RPMI8226 (cell line): ENCODE measurements at places on chromosomes 13 and 19.

GRCh38 chr19:44540736-44541135, 11.3 kb upstream of the CEACAM20 start:
- DNase-seq, result no peak

GRCh38 chr13:93029536-93029935, 197.1 kb upstream of the GPC6 start:
- DNase-seq, result no peak

DNA sequence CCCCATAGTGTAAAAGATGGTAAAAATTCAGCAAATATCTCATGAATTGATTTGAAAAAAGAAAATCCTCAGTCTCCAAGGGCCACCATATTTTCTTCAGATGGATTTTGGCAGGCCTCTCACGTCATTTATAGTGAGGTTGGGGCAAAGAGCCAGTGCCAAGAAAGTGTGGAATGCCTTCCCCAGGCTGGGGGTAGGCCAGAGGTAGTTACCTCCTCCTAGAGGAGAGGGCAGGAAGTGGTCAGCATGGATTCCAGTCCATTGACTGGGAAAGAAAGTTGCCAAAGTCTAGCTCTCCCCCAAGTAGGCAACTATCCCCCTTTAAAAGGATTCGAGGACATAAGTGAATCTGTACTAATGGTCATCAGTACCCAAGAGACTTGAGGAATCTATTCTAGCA, 68.4 kb upstream of the KCTD4 start:
- no peak for DNase-seq

GRCh38 chr13:40130871-40131636, 475.6 kb downstream of the COG6 start:
- no peak for DNase-seq

DNA sequence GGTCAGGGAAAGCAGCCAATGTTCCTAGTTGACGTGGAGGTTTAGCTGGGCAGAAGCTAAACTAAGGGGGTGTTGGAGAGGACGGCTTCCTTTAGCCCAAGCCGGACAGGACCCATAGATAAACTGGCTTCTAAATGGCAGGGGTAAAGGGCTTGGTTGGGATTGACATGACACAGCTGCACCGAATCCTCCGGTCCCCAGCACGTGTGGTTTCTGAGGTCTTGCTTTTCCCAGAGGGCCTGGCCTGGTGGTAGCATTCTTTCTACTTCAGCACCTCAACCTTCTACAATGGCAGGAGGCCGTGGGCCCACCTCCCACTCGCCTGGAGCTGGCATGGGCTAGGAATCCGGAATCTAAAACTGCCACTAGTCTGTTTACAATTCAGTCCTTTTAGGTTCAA, 163.0 kb downstream of the FGF9 start:
- DNase-seq, result no peak

- DNase-seq, result no peak
Measured at GRCh38 chr13:76887076-76887563, 915 bp upstream of the KCTD12 start.

DNA sequence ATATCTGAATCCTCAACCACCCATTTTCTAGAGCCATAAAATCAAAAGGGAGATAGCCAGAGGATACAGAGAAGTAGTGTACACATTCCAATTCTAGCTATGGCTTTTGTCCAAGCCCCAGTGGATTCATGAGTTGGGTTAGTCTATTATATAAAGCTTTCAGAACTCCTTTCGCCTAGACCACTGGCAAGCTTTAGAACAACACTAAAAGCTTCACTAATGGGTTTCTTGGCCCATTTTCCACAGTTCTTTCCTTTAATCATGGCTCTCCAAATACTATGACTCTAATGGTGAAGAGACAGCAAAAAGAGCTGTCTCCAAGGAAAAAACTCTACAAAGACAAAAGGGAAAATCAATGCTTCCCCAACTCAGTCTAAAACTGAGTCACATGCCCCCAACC, 48.2 kb upstream of the SLITRK5 start:
- DNase-seq, result no peak

GRCh38 chr13:44118881-44119280, 239.2 kb downstream of the LACC1 start:
- DNase-seq, result no peak

DNA sequence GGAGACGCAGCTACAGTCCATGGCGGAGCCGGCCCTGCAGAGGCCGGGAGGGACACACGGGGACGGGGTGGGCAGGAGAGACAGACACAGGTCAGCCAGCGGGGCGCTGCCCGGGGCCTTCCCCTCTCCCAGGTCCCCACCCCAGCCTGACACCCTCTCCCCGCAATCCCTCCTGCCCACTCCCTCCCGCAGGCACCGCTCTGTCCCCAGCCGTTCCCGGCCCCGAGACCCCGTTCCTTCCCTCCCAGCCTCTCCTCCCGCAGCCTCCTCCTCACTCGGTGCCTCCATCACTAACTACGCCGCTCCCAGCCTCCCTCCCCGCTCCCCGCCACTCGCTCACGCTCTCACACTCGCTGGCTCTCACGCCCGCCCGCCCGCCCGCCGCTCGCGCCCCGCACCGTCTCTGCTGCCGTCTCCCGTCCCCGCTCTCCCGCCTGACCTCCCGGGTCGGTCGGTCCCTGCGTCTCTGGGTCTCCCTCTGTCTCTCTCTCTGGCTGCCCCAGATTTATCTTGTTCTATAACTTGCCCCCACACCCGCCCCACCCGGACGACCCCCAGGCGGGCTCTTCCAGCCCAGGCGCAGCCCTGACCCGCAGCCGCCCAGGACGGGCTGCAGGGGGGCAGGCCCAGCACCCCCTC, 15.2 kb downstream of the ERFL start:
- DNase-seq, result no peak
